ENCODE measurements at places on chromosomes 16 and 17. TPM values are rescaled to one million over a fixed set of nuclear protein-coding genes. Genes with fewer than 3 reads are reported as not detected.

Gene KRT14
- not detected for total RNA-seq

Gene CISD3
- total RNA-seq: 0.60 TPM

Gene MYH10
- 160 TPM for total RNA-seq

Gene PIK3R5
- 0.90 TPM for total RNA-seq

DNA sequence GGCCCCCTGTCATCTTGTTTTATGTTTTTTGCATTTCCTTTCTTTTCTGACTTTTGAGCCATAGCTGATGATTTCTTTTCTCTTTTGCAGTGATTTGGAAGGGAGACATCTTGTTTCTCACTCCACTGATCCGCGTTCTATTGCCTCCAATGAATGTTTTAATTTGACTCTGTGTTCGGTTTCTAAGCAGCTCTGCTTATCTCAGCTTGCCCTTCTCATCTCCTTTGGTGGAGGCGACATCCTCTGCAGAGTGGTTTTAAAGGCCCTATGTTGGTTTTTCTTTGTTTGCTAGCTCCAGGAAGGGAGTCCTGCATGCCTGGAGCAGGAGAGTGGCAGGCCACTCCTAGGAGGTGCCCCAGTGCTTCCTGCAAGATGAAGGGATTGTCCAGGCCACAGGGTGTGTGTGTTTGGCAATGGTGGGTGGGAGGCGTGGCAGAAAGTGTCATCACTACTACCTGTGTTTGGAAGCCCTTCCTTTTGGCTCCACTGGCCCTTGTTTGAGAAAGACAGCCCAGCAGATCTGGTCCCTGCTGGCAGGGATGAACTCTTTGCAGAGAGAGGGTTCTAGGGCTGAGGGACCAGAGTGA, 13.6 kb downstream of the SMPD3 start:
- DNase-seq: no peak
- no peak overlapping the region for H3K4me3 ChIP-seq
- H3K36me3 ChIP-seq: no peaks in the 10 kb centered on the region

- no peaks in the 10 kb centered on the region for H3K36me3 ChIP-seq
- H3K4me3 ChIP-seq: no peak overlapping the region
- peaks cover 11% of the 10 kb centered on the region for H3K27me3 ChIP-seq
- no peak overlapping the region for H3K27ac ChIP-seq
Measured at GRCh38 chr16:87637357-87637756, 35.0 kb downstream of the JPH3 start.

DNA sequence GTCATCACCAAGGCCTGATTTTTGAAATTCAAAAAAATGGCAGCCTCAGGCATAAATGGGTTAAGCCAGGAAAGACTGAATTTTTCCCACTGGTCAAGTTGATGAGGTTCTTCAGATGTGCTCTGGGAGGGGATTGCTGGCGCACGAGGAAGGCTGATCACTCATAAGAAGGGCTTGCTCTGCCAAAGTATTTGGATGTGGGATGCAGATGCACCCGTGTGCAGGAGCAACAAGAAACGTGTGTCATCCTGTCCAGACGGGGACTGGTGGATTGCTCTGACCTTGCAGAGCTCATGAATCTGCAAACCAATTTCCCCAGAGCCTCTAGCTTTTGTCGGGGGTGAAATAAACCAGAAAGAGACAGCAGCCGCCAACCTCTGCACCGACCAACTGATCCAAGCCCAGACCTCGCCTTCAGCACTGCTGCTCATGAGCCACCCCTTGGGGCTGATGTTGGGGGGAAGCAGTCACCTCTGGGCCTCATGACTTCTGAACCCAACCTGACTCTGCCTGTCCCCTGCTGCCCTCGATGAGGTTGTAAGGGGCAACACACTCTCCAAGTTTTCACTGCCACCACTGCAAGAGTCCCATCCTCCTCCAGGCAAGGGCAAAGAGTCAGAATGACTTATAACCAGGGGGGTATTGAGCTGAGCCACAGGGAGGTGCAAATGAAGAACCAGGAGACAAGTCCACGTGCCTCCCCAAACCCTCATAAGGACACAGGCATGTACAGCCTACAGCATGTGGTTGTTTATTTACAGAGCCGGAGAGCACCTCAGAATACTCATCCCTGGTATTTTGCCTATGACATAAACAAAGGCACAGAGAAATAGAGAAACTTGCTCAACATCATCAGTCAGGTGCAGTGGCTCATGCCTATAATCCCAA, 452.0 kb downstream of the SOX9 start:
- H3K4me1 ChIP-seq: peaks cover 37% of the 10 kb centered on the region
- H3K4me3 ChIP-seq: no peak overlapping the region
- DNase-seq: no peak

DNA sequence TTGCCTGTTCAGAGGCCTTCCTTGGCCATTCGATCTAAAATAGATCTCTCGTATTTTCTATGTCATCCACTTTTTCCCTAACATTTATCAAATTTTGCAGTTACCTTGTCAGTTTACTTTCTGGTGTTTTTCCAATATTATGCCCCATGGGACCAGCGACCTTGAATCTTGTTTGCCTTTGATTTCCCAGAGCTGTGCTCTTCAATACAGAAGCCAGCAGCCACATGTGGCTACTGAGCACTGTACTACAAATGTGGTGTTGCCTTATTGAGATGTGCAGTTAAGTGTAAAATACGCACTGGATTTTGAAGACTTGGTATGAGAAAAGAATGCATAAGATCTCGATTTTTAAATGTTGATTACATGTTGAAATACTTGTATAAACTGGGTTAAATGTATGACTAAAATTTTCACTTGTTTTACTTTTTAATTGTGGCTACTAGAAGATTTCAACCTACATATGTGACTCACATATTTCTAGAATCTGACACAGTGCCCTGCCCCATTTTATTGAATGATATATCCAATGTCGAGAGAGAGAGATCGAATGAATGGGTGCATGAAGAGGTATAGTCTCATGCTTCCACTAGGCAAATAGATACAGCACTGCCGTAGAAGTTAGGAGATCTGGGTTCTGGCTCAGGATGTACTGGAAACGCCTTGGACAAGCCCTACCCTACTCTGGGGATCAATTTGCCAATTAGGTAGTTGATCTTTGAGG, 824 bp upstream of the PSME3 start:
- peaks cover 16% of the 10 kb centered on the region for H3K27me3 ChIP-seq
- H3K36me3 ChIP-seq: no peaks in the 10 kb centered on the region
- peak overlapping the region; percentile 93 for H3K4me3 ChIP-seq
- no peak overlapping the region for H3K27ac ChIP-seq
- H3K4me1 ChIP-seq: peaks cover 11% of the 10 kb centered on the region

- H3K4me1 ChIP-seq: no peaks in the 10 kb centered on the region
- DNase-seq: no peak
- no peaks in the 10 kb centered on the region for H3K36me3 ChIP-seq
- H3K27ac ChIP-seq: no peak overlapping the region
- H3K4me3 ChIP-seq: no peak overlapping the region
Measured at GRCh38 chr16:55349867-55350266, 25.9 kb downstream of the IRX6 start.

DNA sequence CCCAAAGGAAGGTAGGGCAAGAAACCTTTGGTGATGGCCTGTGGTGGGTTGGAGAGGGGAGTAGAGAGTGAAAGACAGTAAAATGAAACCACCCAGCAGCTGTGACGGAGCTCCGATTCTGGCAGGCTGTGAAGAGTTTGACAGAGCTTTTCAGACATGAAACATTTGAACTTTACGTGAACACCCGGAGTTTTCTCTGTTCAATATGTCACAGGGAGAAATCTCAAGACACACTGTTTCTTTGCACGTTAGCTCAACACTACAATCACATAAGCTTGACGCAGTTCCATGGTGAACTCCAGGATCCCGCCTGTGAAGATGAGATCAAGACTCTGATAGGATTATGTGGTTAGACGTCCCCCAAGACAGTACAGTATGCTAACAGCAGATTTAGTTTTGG, 79.6 kb upstream of the CDH11 start:
- no peak overlapping the region for H3K27ac ChIP-seq
- no peaks in the 10 kb centered on the region for H3K4me1 ChIP-seq
- H3K36me3 ChIP-seq: no peaks in the 10 kb centered on the region
- H3K27me3 ChIP-seq: no peaks in the 10 kb centered on the region

DNA sequence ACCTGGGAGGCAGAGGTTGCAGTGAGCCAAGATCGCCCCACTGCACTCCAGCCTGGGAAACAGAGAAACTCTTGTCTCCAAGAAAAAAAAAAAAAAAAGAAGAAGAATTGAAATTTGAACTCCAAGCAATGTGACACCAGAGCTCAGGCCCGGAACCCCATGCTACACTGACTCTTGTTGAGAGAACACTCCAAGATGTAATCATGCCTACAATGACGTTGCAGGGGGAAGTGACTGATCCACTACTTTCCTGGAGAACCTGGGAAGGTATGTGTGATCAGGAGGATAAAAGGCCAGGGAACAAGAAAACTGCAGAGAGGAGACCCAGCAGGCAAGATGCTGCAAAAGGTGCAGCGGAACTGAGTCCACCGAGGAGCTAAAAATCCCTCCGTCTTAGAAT, 57.9 kb downstream of the ADCY9 start:
- no peak overlapping the region for H3K27ac ChIP-seq
- H3K27me3 ChIP-seq: no peaks in the 10 kb centered on the region
- DNase-seq: no peak
- H3K4me3 ChIP-seq: no peak overlapping the region

DNA sequence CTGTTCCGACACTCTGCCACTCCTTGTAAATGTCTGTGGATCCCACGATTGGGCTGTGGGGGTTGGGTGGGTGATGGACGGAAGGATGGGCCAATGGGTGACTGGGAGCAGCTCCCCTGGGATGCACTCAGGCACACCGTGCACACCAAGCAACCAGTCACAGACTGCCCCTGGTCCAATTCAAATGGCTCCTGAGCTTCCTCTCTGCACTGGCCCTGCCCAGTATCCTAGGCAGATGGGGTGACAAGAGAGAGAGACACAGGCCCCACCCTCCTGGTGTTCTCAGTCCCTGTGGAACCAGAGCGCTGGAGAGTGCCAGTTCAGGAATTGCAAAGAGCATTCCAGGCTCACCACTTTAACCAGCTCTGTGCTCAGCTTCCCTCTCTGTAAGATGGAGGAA, 32.8 kb downstream of the BEAN1 start:
- peaks cover 6% of the 10 kb centered on the region for H3K27me3 ChIP-seq
- H3K36me3 ChIP-seq: no peaks in the 10 kb centered on the region
- H3K4me3 ChIP-seq: no peak overlapping the region
- peaks cover 18% of the 10 kb centered on the region for H3K4me1 ChIP-seq
